ENCODE measurements at places on chromosomes 7 and 10. TPM values are rescaled to one million over a fixed set of nuclear protein-coding genes. Genes with fewer than 3 reads are reported as not detected.

DNA sequence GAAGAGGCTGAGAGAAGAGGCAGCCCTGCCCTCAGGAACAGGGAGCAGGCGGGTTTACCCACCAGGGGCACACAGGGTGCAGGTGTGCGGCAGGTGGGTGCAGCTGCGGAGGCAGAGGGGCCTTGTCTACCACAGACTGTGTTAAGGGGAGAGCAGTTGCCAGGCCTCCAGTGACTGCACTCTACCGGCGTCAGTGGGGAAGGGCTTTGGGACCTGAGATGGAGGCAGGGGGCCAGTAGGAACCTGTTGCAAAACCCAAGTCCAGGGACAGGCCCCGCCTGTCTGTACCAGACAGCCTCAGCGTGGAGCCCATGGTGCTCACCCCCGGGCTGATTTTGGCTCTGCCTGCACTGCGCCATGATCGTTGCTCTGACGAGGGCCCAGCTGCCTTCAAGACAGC lies 507.6 kb upstream of the FOXK1 start:
- DNase-seq: no peak

GRCh38 chr10:1244493-1244892 lies 188.3 kb downstream of the WDR37 start:
- no peak for DNase-seq

DNA sequence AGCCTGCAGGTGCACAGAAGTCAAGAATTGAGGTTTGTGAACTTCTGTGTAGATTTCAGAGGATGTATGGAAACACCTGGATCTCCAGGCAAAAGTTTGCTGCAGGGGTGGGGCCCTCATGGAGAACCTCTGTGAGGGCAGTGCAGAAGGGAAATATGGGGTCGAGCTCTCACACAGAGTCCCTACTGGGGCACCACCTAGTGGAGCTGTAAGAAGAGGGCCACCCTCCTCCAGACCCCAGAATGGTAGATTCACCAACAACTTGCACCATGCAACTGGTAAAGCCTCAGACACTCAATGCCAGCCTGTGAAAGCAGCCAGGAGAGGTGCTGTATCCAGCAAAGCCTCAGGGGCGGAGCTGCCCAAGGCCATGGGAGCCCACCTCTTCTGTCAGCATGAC lies 205.8 kb downstream of the CCSER2 start:
- DNase-seq: no peak

The VKORC1L1 gene
- total RNA-seq: 23.1 TPM

GRCh38 chr7:116691664-116692063 lies 19.7 kb downstream of the MET start:
- no peak for DNase-seq
